SJCRH30 (cell line): ENCODE measurements at places on chromosomes 4 and X.

DNA sequence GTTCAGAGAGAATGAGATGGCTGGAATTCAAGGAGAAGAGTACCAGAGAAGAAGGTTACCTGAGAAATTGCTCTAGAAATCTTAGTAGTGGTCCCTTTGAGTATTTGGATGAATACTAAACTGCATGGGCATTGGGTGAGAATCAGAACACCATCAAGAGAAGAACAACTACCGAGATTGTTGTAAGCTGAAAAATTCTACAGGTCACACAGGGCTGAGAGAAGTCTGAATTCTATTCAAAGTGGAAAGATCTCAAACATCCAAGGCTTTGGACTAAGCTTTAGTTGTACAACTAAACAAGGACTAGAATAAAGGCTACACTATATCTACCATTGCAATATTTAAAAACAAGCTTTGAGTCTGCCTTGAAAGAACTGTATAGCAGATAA lies 40.8 kb downstream of the LRBA start:
- no peak overlapping the region for H3K27ac ChIP-seq
- no peaks in the 10 kb centered on the region for H3K4me1 ChIP-seq
- H3K36me3 ChIP-seq, result no peaks in the 10 kb centered on the region
- no peak overlapping the region for H3K4me3 ChIP-seq
- no peak for DNase-seq

DNA sequence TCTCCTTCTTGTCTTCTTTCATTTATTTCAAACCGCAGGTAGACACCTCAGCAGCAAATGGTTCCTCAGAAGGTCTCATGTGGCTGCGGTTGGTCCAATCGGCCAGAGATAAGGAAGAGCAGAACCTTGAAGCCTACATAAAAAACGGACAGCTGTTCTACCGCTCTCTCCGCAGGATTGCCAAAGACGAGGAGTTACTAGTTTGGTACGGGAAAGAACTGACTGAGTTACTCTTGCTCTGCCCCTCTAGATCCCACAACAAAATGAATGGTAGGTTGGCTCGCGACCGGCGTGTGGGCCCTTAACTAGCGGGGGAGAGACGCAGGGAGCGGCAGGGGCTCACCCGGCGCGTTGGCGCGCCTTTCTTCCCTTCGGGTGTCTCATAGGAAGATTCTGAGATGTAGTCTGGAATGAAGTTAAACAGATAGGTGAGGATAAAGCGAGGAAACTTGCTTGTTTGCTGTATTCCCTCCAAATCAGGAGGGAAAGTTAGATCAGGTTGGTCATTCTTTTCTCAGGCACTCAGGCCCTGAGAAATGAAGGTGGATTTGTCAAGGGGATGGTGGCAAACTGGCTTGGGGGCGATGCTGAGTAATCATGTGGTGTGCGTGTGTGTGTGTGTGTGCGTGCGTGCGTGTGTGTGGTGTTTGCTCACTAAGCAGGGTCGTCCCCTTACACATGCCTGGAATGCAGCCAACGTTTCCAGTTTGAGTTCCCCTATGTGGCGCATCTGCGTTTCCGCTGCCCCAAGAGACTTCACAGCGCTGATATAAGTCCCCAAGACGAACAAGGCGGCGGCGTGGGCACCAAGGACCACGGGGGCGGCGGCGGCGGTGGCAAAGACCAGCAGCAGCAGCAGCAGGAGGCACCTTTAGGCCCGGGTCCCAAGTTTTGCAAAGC lies 4.2 kb downstream of the PRDM8 start:
- H3K4me1 ChIP-seq, result no peaks in the 10 kb centered on the region
- peak; percentile 54 for DNase-seq
- H3K36me3 ChIP-seq, result 0 out of 2 replicates have a peak, but pooled peaks cover 2% of the 10 kb centered on the region
- H3K27me3 ChIP-seq, result no peaks in the 10 kb centered on the region

- H3K4me1 ChIP-seq, result peaks cover 7% of the 10 kb centered on the region
- H3K36me3 ChIP-seq, result no peaks in the 10 kb centered on the region
- peak; percentile 10 for DNase-seq
Measured at GRCh38 chr4:88104902-88105610, 53.4 kb downstream of the ABCG2 start.

DNA sequence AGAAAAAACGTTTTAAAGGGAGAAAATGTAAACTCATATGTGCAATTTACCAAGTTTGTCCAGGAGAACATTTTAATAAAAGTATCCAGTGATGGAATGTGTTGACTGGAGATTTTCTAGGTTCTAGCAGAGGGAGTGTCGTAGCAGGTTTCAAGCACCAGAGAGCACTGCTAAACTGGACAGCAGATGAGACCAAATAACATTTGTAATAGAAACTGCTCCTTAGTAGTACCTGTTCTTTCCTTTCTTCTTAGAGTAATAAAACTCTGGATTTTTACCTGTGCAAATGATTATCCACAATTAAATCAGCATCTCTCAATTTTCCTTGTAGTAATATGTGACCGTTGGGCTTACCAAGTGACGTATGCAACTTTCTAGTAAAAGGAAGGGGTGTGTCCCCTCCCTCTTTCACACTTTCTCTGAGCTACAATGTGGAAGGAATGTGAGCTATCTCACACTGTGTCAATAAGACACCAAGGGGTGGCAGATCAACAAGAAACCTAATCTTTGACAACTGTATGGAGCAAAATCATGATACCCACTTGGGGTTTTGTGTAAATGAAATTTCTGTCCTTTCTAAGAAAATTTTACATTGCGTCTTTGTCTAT lies 9.5 kb downstream of the HPGDS start:
- no peaks in the 10 kb centered on the region for H3K27me3 ChIP-seq
- DNase-seq, result no peak

- no peaks in the 10 kb centered on the region for H3K36me3 ChIP-seq
- no peak overlapping the region for H3K27ac ChIP-seq
- no peaks in the 10 kb centered on the region for H3K4me1 ChIP-seq
Measured at GRCh38 chrX:6363188-6363587, 134.5 kb upstream of the NLGN4X start.

GRCh38 chrX:136708348-136708747 lies 60.4 kb downstream of the CD40LG start:
- H3K27ac ChIP-seq, result no peak overlapping the region
- no peak overlapping the region for H3K4me3 ChIP-seq
- no peaks in the 10 kb centered on the region for H3K27me3 ChIP-seq
- H3K4me1 ChIP-seq, result no peaks in the 10 kb centered on the region
- no peak for DNase-seq

GRCh38 chr4:54683616-54684346 lies 26.0 kb downstream of the KIT start:
- H3K4me1 ChIP-seq, result no peaks in the 10 kb centered on the region
- H3K27ac ChIP-seq, result no peak overlapping the region
- H3K27me3 ChIP-seq, result no peaks in the 10 kb centered on the region; the same call in 1 of the 2 replicates
- H3K4me3 ChIP-seq, result no peak overlapping the region
- no peaks in the 10 kb centered on the region for H3K36me3 ChIP-seq
- peak; percentile 55 for DNase-seq

- H3K27ac ChIP-seq, result no peak overlapping the region
- H3K36me3 ChIP-seq, result no peaks in the 10 kb centered on the region
- H3K4me3 ChIP-seq, result no peak overlapping the region
- no peak for DNase-seq
Measured at GRCh38 chrX:112736310-112736709, 56.6 kb upstream of the LHFPL1 start.

- H3K27me3 ChIP-seq, result no peaks in the 10 kb centered on the region
- H3K36me3 ChIP-seq, result no peaks in the 10 kb centered on the region
- no peak overlapping the region for H3K4me3 ChIP-seq
- no peaks in the 10 kb centered on the region for H3K4me1 ChIP-seq
- no peak overlapping the region for H3K27ac ChIP-seq
Measured at GRCh38 chr4:1137063-1137776, 23.9 kb upstream of the RNF212 start.
